Muscle of leg (tissue), 16 donors: ENCODE measurements at places on chromosomes 12 and 14. TPM values are rescaled to one million over a fixed set of nuclear protein-coding genes. Genes with fewer than 3 reads are reported as not detected.

- peak; percentile 51 for DNase-seq
Observed at GRCh38 chr14:99995700-99996356, 69.4 kb upstream of the EVL start.

DNA sequence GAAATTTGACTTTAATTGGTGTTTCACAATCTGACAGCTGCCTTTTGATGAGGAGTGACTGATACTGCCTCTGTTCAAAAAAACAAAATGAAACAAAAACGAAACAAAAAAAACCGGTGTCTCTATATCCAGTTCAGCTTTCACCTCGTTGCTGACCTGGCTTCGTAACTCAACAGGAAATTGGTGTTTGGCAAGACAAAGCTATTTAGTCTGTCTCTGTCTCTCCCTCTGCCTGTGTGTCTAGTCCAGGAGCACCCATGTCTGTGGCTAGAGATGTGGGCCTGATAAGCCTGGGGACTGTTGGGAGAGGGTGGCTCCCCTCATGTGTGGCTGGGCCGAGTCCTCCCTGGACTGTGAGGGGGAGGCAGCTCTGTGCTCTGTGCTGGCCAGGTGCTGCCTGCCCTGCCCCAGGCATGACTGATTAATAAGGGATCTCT lies 11.3 kb downstream of the CACNA1C start:
- peak; percentile 58 for DNase-seq

OASL gene
- polyA plus RNA-seq = 0.04 TPM

DNA sequence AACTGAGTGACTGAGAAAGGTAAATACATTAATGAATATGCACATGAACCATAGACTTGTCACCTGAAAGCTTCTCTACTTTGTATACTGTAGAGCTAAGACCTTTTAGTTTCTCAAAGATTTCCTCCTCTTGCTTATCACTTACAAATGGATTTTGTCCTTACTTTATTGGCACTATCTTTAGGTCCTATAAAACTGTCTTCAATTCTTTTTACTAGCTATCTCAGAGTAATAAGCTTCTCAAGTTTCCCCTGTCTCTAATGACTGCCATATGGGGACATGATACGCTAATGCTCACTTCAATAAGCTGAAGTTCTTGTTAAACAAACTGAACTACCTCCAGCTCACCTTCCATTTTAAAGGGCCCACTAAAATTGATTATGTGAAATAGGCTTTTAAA lies 468.2 kb upstream of the CCDC196 start:
- no peak for DNase-seq

- DNase-seq = peak; percentile 64
Observed at GRCh38 chr14:39265033-39265432, 31.3 kb downstream of the MIA2 start.

OR4E2 gene
- polyA plus RNA-seq = not detected

DNA sequence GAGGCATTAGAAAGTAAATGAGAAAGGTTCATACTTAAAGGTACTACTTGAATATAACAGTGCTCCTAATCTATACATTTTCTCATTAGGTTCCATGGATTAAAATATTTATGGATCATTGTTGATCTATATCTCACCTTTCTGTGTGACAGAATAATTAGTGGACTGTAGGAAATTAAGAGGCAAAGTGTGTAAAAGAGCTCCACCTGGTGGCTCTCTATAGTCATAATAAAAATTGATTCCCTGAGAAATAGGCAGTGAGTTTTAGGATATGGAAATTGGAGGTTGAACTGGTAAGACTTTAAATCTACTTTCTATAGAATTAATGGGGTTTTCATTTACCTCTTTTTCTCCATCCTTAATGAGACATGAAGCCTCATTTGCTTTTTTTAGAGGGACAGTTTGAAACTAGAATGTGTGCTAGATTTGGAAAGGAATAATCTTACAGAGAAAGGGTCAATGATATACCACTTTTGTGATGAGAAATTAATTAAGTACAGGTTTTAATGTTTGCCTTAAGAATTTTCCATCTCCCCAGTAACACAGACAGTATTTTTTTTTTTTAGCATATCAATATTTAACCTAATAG lies 11.8 kb upstream of the DERA start:
- DNase-seq = no peak

GRCh38 chr14:81472096-81472800 lies 61.4 kb downstream of the SEL1L start:
- no peak for DNase-seq

DNAH10 gene
- 1.7 TPM for polyA plus RNA-seq

CLMN gene
- polyA plus RNA-seq = 2.7 TPM

GRCh38 chr14:55589171-55589570 lies 9.2 kb downstream of the KTN1 start:
- no peak for DNase-seq

- DNase-seq = peak; percentile 62
Observed at GRCh38 chr12:2395354-2395977, 342.7 kb downstream of the CACNA1C start.

DNA sequence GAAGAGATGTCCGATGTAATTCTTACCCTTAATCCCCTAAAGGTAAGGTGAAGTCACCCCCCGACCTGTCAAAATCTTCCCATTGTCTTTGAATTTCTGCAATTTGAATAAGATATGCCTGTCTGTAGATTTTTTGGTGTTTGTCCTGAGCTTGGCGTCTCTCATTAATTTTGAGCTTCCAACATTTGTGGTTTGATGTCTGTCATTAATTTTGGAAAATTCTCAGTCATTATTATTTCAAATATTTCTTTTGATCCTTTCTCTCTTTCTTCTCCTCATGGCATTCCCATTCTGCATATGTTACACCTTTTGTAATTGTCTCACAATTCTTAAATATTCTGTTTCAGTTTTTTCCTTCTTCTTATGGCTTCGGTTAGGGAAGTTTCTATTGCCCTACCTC lies 60.1 kb downstream of the EPS8 start:
- DNase-seq = no peak

RASSF9 gene
- polyA plus RNA-seq = 3.1 TPM

GRCh38 chr12:125518074-125518473 lies 452.8 kb downstream of the AACS start:
- DNase-seq = peak; percentile 54

TMTC1 gene
- 35.2 TPM for polyA plus RNA-seq

DNA sequence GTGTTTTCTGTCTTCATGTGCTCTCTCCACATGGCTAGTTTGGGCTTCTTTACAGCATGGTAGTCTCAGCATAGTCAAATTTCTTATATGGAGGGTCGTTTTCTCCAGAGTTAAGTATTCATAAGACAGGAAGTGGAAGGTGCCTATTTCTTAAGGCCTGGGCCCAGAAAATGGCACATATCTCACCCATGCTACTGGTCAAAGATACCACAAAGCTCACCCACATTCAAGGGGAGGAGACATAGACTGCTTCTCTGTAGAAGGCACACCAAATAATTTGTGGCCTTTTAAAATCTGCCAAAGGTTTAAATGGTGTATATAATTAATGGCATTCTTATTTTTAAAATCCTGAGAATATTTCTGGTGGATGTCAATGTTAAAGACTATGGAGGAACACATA lies 44.8 kb downstream of the CCDC91 start:
- DNase-seq = no peak

- no peak for DNase-seq
Observed at GRCh38 chr12:103924761-103925641, 5.2 kb upstream of the HSP90B1 start.
